ENCODE measurements at places on chromosomes 1 and 21.

GRCh38 chr1:68495968-68496679 lies 758 bp downstream of the DEPDC1 start:
- DNase-seq: no peak

GRCh38 chr1:21451981-21452411 lies 12.1 kb downstream of the NBPF3 start:
- DNase-seq: no peak

- no peak for DNase-seq
These were observed 315.2 kb downstream of the BACH1 start for GRCh38 chr21:29613877-29614276.

DNA sequence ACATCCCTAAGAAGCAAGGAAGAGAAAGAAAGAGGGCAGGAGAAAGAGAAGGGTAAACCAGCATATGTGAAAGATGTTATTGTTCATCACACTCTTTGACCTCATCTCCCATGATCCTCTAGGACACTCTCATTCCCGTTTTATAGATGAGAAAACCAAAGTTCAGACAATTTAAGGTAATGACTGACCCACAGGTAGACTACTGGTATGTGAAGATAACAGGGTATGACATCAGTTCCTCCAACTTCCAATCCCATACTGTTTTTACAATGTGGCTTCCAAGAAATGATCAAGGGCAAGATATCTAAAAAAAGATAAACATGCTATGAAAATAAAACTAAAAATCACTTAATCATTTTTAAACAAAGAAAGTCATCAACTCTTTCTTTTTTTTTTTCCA lies 95.2 kb upstream of the TNFSF4 start:
- no peak for DNase-seq

DNA sequence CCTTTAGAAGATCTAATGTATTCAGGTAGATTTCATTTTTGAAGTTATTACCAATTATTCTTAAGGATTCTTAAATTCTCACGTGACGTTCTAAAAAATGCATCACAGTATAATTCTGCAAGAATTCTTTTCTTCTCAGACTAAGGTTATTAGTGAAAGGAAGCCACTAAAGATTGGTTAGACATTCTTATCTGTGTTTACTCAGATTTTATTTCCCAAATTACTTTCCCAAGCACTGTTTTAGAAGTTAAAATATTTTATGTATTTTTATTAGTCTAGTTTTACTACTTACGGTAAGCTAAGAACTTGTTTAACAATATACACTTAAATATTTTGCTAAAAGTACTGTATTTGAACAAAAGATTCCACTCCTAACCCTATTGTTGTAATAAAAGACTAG lies 28.4 kb downstream of the AGO3 start:
- no peak for DNase-seq

DNA sequence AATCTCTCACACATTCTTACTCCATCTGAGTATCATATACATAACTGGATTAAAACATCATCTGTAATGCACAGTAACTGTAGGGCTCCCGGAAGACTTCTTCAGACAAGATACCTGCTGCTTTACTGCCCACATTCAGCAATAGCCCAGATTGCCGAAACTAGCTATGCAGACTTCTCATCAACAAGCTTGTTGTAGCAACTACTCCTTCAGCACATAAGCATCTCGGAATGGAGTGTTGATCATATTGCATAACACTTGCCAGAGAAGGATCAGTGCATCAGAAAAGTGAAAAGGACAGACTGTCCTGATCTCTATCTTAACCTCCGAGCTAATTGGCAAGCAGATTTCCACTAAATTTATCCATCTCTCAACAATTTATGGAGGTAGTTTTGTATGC lies 354.6 kb upstream of the C1orf87 start:
- no peak for DNase-seq

- DNase-seq: peak; percentile 34
These were observed 2.6 kb downstream of the KCNA3 start for GRCh38 chr1:110672001-110672752.

DNA sequence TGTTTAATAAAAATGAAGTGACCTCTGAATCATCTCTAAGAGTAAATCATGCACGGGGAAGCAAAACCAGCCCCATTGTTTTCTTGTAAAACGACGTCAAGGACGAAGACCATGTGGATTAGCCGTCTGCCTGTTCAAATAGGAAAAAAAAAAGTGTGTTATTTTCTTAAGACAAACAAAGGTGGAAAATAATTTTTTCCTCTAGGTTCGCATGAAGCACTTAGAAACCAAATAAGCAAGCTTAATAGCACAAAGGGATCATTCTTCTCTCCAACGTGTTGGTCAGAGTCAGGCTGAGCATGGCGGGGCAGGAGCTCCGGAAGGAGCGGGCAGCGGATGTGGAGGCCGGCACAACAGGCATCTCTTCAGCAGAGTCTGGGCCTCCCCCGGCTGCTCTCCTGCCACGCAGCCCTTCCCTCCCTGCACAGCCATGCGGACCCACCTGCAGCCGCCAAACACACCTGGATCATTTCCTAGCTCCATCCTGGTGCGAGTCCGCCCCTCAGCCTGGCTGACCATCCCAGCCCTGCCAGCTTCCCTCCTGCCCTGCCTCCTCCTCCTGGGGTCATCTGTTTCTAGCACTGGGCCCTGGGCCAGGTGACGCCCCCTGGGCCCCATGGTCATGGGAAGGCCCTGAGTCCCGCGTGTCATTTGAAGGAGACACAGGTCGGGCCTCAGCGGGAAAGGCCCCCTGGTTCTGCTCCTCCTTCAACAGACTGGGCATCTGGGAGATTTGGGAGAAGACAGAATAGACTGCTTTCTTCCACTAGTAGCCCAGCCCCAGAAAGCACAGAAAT lies 40.2 kb downstream of the MX1 start:
- DNase-seq: no peak

GRCh38 chr1:153678519-153679336 lies at the start of gene NPR1:
NPR1 (plus strand) TSS chr1:153678688; CDS start chr1:153679109, 421 bp downstream.
- peak; percentile 39 for DNase-seq

GRCh38 chr1:183886083-183886828 lies 81.3 kb downstream of the RGL1 start:
- no peak for DNase-seq

DNA sequence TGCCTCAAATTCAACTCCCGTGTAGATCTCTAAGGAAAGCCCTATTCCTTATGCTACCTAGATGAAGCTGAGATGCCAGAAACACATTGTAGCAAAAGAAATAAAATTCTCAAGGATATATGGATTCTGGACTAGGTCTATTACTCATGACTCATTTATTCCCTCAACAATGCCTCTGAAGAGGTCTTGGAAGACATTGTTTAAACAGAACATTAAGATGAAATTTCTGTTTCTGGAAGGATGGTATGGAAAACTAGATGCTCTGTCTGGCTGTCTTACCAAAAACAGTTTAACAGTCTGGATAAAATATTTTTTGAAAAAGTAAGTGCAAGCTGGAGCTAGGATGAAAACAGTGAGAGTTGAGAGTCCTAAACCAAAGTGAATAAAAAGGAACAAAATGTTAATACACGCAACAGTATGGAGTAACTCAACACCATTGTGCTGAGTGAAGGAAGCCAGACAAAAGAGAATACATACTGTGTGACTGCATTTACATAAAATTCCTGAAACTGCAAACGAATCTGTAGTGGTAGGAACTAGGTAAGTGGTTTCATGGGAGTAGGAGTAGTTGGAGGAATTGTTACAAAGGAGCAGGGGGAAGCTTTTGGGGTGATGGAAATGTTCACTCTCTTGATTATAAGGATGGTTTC lies 59.3 kb upstream of the GNG12 start:
- DNase-seq: no peak

GRCh38 chr1:167469280-167469965 lies 48.9 kb downstream of the CD247 start:
- no peak for DNase-seq

DNA sequence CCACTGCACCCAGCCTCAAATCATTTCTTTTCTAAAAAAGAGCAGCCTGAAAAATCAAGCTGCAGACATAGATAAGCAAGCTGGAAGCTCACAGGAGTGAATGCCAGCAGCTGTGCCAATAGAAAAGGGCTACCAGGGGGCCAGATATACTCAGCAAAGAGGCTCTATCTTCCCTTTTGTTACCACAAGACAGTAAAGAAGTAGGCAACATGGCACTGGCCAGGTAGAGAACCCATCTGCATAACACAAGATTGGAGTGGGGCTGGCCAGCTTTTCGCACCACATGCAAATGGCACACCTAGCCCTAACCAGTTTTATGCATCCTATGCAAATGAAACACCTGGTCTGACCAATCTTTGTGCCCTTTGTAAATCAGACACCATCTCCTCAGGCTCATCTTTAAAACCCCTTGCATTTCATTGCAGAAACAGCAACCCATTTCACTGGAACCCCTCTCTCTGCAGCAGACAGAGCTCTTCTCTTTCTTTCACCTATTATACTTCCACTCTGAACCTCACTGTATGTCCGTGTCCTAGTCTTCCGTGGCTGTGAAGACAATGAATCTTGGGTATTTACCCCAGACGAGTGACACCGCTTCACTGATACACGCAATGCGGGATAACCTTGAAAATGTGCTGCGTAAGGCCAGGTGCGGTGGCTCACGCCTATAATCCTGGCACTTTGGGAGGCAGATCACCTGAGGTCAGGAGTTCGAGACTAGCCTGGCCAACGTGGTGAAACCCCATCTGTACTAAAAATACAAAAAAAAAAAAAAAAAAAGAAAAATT lies 15.1 kb downstream of the CASP9 start:
- peak; percentile 74 for DNase-seq

GRCh38 chr1:208200116-208200515 lies 44.1 kb downstream of the PLXNA2 start:
- no peak for DNase-seq
